ENCODE measurements at places on chromosomes 5 and 9.

- no peak for DNase-seq
Observed at GRCh38 chr5:15938186-15938585, 241.4 kb downstream of the MARCHF11 start.

GRCh38 chr5:108637134-108637533 lies 110.6 kb upstream of the FER start:
- DNase-seq, result no peak

- DNase-seq, result no peak
Observed at GRCh38 chr9:82799286-82799685, 263.7 kb downstream of the RASEF start.

DNA sequence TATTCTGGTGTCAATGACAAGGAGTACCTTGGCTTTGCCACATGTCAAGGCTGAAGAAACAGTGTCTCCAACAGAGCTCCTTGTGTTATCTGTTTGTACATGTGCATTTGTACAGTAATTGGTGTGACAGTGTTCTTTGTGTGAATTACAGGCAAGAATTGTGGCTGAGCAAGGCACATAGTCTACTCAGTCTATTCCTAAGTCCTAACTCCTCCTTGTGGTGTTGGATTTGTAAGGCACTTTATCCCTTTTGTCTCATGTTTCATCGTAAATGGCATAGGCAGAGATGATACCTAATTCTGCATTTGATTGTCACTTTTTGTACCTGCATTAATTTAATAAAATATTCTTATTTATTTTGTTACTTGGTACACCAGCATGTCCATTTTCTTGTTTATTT lies 19.8 kb downstream of the CD274 start:
- DNase-seq, result no peak

DNA sequence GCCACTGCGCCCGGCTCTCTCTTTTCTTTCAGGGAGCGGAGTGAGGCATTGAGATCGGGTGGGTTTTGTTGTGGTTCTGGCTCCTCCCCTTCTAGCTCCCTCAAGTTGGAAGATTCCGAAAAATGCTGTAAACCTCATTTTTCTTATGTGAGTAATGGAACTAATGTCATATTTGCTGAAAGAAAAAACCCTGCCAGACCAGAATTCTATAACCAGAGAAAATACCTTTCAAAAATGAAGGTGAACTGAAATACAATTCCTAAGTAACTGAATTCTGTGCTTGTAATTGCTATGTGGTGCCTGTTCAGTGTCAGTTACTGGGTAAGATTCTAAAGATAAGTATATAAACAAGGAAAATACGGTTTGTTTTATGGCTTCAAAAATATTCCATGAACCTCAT lies 30.9 kb upstream of the CDK20 start:
- no peak for DNase-seq

DNA sequence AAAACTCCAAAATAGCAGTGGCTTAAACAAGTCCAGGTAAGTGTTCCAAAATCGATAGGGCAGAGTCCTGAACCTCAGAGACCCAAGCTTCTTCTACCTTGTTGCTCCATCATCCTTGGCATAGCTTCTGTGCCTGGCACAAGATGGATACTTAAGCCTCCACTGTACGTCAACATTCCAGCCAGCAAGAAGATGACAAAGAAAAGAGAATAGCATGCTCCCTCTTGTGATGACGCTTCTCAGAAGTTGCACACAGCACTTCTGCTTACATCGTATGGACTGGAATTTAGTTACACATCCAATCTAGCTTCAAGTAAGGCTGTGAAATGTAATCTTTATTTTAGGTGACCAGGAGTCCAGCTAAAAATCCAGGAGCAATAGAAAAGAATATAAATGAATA lies 227.4 kb downstream of the ESM1 start:
- no peak for DNase-seq

DNA sequence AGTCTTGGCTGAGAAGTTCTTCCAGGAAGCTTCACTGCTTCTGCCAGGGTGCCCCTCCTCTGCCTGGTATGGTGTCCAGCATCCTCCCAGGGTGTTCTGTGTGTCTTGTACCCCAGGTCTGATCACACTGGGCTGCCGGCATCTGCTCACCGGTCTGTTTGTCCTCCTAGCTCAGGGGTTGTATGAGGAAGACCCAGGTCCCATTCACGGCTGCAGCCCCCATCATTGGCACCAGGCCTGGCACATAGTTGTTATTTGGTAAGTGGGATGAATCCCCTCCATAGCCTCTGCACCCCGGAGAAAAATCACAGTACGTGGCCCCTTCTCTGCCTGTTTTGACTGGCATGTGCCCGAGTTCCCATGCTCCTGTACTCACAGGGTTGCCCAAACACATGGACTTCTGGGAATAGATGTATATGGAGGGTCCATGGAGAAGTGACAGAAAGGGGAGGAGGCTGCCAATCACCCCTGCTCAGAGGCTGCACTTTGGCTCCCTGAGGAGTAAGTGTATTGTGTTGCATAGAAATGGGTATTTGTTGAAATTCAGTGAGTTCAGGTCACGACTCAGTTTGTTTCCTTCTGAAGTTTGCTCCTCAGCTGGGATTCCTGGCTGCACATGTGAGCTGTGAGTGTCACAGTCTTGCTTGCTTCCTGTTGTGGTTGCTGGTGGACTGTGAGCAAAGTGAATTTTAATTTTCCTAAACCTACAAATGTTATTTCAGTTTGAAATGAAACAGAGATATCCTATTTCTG lies 96.2 kb downstream of the HSPA4 start:
- DNase-seq, result no peak
